ENCODE measurements at places on chromosomes 5 and 9.

DNA sequence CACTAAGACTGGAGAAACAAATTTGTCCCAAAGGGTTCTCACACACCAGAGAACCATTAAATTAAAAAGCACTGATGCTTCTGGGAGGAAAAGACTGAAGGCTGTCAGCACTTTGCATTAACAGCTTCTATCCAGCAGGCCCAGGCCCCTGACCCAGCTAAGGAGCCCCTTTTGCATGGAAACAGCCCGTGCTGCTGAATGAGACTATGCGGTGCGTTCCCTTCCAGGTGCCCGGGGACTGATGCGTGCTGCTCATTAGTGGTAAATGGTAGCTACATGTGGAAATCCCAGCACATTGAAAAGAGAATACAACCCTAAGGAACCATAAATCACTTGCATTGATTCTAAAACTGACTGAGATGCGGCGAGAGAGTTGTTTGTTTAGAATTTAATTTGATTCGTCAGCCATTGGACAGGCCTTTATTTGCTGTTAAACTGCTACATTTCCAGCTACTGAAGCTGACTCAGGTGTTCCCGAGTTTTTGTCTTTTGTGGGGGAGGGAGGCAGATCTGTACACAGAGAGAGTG lies 351.0 kb upstream of the SLC24A2 start:
- H3K4me3 ChIP-seq: no peak overlapping the region
- no peak overlapping the region for H3K27ac ChIP-seq
- no peaks in the 10 kb centered on the region for H3K27me3 ChIP-seq
- no peaks in the 10 kb centered on the region for H3K36me3 ChIP-seq
- no peaks in the 10 kb centered on the region for H3K4me1 ChIP-seq
- DNase-seq: no peak

DNA sequence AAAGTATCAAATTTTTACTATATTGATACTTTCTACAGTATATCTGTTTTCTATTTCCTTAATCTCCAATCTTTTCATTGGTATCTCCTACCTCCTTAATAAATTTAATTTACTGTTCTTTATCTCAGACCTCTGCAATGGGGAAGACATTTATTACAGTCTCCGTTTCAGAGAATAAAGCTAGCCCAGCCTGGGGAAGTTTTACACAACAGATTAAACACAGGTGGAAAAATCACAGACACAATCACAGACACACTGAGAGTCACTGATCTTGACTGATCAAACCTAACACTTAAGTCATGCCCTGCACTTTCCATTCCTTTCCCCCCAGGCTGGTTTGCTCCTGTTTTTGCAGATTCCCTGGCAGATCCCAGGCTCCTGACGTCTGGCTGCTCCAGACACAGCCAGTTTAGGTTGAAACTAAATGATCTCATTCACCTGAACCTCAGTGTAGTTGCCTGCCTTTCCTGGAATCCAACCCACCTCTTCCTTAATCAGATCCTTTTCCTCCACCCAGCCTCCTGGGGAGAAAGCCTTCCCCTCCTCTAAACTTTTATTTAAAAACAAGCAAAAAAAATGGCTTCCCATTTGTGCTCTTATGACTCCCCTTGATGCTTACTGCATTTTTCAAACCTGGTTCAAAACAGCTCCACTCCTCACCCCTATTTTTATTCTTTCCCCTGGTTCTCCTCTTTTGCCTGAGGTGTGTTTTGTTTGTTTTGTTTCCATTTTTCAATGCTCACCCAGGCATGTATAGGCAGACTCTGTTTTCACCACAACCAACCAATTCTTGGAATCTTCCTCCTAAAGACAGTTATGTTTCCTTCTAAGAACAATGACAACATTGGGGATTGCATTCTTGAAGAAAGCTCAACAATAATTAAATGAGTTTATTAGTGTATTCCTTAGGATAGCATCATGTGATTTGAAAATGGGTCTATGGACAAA lies 29.5 kb upstream of the OSMR start:
- no peaks in the 10 kb centered on the region for H3K4me1 ChIP-seq
- no peak overlapping the region for H3K27ac ChIP-seq
- no peak overlapping the region for H3K4me3 ChIP-seq
- no peaks in the 10 kb centered on the region for H3K36me3 ChIP-seq
- no peak for DNase-seq
- no peaks in the 10 kb centered on the region for H3K27me3 ChIP-seq

- no peak overlapping the region for H3K4me3 ChIP-seq
- H3K4me1 ChIP-seq: peaks cover 18% of the 10 kb centered on the region
- no peaks in the 10 kb centered on the region for H3K36me3 ChIP-seq
- peak overlapping the region; percentile 45 for H3K27ac ChIP-seq
- DNase-seq: peak; percentile 76
- H3K27me3 ChIP-seq: no peaks in the 10 kb centered on the region
Observed at GRCh38 chr9:21357479-21358460, 7.1 kb upstream of the IFNA6 start.

- no peaks in the 10 kb centered on the region for H3K4me1 ChIP-seq
- no peak overlapping the region for H3K4me3 ChIP-seq
- no peak overlapping the region for H3K27ac ChIP-seq
- no peaks in the 10 kb centered on the region for H3K27me3 ChIP-seq
- H3K36me3 ChIP-seq: no peaks in the 10 kb centered on the region
Observed at GRCh38 chr9:136303066-136303824, 649 bp downstream of the CCDC187 start.

- H3K4me1 ChIP-seq: no peaks in the 10 kb centered on the region
- no peaks in the 10 kb centered on the region for H3K27me3 ChIP-seq
- H3K4me3 ChIP-seq: no peak overlapping the region
- H3K36me3 ChIP-seq: no peaks in the 10 kb centered on the region
- DNase-seq: no peak
Observed at GRCh38 chr5:127076315-127077129, 3.2 kb upstream of the C5orf63 start.

GRCh38 chr5:168317521-168318147 lies 26.2 kb downstream of the WWC1 start:
- no peaks in the 10 kb centered on the region for H3K36me3 ChIP-seq
- no peak for DNase-seq
- H3K27me3 ChIP-seq: no peaks in the 10 kb centered on the region
- no peak overlapping the region for H3K27ac ChIP-seq
- H3K4me1 ChIP-seq: peaks cover 12% of the 10 kb centered on the region

- no peak overlapping the region for H3K4me3 ChIP-seq
- no peaks in the 10 kb centered on the region for H3K27me3 ChIP-seq
- DNase-seq: no peak
- H3K27ac ChIP-seq: no peak overlapping the region
Observed at GRCh38 chr5:116487045-116487444, 87.6 kb downstream of the SEMA6A start.

DNA sequence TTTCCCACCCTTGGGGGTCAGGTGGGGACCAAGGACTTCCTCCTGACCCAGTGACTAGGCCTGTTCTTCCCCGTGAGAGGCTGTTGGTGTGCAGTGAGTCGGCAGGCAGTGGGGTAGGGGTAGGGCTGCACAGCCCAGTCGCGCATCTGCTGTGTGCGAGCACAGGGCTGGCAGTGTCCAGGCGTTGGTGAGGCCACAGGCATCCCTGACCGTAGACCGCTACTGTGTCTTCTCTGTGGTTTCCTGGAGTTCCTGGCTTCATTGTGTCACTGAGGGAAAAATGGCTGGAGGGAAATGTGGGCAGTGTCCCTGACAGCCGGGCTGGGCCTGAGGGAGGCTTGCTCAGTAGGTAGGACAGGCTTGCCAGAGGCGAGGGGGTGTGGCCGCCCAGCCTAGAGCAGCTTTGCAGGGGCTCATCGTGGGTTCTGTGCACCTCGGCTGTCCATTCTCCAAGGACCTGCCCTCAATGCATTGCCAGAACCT lies 95.4 kb downstream of the CACNA1B start:
- no peak for DNase-seq
- H3K4me1 ChIP-seq: no peaks in the 10 kb centered on the region
- no peaks in the 10 kb centered on the region for H3K36me3 ChIP-seq
- no peak overlapping the region for H3K27ac ChIP-seq

DNA sequence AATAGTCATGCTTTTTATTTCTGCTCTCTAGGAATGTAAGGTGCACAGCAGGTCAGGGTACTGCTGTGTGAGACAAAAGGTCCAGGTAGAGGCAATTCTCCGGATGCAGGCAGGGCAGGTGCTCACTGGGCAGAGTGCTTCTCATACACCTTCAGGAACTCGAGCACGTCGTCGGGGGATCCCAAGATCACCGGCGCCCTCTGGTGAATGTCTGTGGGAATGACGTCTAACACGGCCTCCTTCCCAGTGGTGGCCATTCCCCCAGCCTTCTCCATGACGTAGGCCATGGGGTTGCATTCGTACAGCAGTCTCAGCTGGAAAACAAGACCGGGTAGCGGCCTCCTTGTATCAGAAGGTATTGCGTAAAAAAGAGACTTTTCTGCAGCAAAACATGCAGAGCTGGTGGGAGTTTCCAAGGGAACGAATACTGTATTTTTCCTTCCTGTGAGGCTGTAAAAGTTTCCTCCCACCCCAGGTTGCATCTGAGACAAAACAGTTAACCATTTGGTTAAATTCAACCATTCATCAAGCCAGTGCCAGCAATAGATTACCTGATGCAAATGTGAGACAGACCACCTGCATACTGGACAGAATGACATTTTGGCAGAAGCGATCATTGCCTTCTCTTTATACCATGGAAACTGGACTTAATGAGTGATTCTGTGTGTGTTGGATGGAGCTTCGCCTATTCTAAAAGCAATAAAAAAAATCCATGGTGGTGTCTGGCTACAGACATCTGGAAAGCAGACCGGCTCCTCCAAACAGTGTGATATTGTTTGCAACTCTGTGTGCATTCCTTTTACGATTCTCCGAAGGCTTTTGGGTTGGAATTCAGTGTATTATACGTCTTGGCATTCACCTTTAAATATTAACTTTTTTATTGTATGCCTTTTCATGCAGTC lies 9.9 kb upstream of the FBP2 start:
- H3K27ac ChIP-seq: no peak overlapping the region
- DNase-seq: peak; percentile 16
- peaks cover 3% of the 10 kb centered on the region for H3K4me1 ChIP-seq

DNA sequence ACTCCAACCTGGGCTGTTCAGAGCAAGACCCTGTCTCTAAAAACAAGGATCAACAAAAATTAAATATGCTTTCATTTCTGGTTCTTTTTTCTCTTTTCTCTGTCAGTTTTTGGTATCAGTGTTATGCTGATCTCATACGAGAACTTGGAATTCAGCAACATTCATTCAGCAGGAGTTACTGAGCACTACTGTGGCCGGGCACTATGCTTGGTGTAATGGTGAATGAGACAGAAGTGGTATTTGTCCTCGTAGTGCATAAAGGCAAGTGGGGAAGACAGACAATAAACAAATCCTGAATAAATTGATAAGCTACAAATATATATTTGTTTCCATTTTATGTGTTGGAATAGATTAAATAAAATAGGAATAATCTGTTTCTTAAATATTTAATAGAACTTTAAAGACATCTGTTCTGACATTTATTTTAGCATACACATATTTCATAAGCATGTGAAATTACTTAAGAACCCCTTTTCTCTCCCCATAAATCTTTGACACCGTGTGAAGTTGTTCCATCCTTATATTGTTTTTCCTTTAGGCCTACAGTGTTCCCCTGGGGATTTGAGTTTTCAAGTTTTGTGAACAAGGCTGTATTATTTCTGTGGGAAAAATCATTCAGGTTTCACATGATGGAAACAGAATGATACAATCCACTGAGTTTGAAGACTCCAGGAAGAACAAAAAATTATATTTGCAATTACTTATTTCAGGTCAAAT lies 24.6 kb downstream of the UBAP1 start:
- peaks cover 3% of the 10 kb centered on the region for H3K4me1 ChIP-seq
- no peaks in the 10 kb centered on the region for H3K27me3 ChIP-seq
- H3K36me3 ChIP-seq: peaks cover 8% of the 10 kb centered on the region
- H3K4me3 ChIP-seq: no peak overlapping the region

- H3K4me1 ChIP-seq: no peaks in the 10 kb centered on the region
- H3K4me3 ChIP-seq: no peak overlapping the region
- DNase-seq: no peak
- no peaks in the 10 kb centered on the region for H3K36me3 ChIP-seq
Observed at GRCh38 chr9:130149654-130150286, 22.4 kb upstream of the NCS1 start.

DNA sequence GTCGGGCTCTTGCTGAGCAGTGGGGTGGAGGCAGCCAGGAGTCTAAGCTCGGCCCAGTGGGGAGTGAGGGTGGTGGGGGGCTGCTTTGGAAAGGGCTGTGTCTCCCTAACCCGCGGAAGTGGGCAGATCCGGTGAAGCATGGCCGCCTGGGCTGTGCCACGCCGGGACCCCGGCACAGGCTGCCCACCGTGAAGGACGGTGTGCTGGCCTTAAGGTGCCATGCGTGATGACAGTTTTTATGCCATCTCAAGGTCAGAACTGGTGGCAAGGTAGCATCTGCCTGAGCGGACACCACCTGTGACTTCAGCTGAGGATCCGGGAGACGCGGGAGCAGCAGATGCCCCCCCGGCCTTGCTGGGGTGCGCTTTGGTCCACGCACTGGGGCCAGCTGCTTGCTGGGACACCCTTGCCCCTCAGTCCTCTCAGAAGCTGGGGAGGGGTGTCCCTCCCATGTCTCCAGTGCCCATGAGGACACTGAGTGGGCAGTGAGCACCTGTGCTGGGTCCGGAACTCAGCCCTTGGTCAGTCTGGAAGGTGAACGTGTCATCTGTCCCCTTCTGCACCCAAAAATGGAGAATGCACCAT lies 53.9 kb downstream of the AHRR start:
- peaks cover 71% of the 10 kb centered on the region for H3K4me1 ChIP-seq
- peak overlapping the region; percentile 98 for H3K27ac ChIP-seq
- no peak for DNase-seq
- H3K27me3 ChIP-seq: no peaks in the 10 kb centered on the region
- H3K4me3 ChIP-seq: no peak overlapping the region

DNA sequence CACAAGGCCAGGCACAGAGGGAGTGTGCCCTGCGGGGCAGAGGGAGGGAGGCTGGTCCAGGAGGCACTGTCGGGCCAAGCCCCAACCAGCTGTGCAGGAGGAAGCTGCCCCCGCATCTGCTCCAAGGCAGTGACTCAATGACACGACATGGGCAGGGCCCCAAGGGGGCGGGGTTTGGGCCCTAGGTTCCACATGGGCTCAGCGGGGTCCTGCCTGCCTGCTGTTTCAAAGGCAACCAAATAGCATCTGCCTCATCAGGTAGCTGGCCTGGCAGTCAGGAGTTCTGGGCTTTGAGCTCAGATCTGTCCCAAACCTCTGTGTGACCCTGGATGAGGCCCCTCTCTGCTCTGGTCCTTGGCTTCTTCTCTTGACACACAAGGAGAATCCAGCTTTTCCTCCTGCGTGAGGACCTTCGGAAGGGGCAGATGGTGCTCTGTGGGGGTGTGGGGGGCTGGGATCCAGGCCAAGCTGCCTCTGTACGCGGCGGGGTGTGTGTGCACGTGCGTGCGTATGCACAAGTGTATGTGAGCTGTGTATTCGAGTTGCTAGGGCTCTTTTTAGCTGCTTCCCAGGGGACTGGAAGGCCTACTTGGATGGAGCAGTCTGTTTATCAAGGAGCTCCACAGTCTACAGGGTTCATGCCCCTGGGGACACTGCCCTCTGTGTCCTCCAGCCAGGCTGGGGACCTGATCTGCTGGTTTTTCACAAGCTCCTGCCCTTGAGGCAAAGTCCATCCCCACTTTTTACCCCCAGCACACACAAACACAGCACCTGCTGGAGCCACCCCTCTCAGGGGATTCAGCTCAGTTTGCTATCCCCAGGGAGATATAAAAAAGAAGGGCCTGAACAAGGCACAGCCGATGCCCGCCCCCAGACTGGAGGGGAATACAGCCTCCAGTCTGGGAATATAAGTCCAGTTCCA lies 138.9 kb downstream of the RGS3 start:
- H3K36me3 ChIP-seq: no peaks in the 10 kb centered on the region
- H3K27ac ChIP-seq: no peak overlapping the region
- DNase-seq: no peak
- peaks cover 7% of the 10 kb centered on the region for H3K4me1 ChIP-seq

Measured in GM12878 (cell line).